A549 (cell line): ENCODE measurements at places on chromosomes 3 and 15.

GRCh38 chr3:50068134-50068533 is 20.6 kb upstream of the RBM5 start:
- no peak for DNase-seq

GRCh38 chr15:61266921-61267320 is 37.8 kb upstream of the RORA start:
- no peak for DNase-seq

GRCh38 chr3:56878074-56878473 is 76.3 kb upstream of the ARHGEF3 start:
- no peak for DNase-seq

GRCh38 chr15:79400650-79401049 is 31.5 kb upstream of the MINAR1 start:
- DNase-seq = no peak

GRCh38 chr3:90092994-90093393 is 985.6 kb downstream of the EPHA3 start:
- DNase-seq = no peak

DNA sequence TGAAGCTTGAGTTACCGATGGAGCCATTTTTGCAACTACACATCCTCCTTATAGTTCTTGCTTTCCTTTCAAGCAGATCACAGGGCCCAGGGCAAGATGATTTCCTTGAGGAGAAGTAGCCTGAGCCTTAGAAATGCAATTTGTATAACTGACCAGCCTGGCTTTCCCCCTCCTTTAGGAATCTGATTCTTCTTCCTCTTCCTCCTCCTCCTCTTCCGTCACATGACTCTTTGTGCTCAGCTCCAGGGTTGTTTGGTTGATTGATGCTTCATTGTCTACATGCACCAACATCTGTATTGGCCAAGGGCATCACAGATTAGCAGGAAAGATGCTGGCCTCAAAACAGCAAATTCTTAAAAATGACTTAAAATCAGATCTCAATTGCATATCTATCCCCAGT is 3.3 kb downstream of the SNAPC5 start:
- no peak for DNase-seq

- DNase-seq = peak; percentile 37
These were observed 52.7 kb upstream of the SPTSSB start for GRCh38 chr3:161423911-161424522.

- no peak for DNase-seq
These were observed 123.7 kb downstream of the RBPMS2 start for GRCh38 chr15:64651601-64652191.

DNA sequence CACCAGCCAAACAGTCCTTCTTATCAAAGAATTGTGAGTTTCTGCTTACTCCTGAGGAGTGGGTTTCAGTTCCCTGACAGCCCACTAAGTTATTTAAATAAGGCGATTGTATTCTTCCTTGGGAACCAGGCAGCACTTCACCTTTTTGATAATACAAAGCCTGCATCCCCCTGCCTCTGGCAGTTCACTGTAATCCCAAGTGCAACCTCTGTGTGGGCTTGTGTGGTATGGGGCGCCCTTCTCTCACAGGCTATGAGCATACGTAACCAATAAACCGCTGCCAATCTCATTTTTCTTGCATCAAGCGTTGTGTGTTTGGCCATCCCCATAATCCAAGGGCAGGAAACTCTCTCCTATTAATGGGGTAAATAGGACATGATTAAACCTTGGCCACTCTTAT is 1025.6 kb downstream of the NSUN3 start:
- DNase-seq = no peak

DNA sequence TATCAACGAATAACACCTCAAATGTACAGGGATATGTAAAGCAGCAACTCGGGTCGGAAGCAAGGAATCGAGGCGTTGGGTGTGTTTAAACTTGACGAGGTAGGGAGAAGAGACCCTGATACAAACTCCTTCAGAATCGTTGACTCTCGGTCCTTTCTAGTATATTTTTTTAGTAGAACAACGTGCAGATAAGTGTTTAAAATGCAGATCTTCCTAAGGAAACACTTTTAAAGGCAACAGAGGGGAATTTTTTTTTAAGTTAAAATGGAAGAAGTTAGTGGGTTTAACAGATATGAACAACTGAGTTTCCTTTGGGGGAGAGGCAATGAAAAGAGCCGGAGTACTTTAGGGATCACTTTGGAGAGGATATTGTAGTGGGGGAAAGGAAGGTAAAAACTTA is 1.1 kb upstream of the KPNA4 start:
- no peak for DNase-seq

DNA sequence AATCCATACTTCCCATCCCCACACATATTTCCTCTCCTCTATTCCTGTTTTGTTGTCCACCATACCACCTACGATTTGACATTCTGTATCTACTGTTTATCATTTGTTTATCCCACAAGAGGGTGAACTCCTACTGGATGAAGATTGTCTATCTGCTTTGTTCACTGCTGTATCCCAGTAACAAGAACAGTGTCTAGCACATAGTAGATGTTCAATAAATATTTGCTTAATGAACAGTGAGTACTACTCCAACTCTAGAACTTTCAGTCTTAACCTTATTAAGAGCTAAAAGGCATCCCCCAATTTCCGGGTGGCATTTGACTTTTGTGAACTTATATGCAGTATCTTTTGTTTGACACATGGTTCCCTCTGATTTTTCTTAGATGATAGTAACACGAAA is 1.3 kb downstream of the PYGO1 start:
- DNase-seq = no peak

DNA sequence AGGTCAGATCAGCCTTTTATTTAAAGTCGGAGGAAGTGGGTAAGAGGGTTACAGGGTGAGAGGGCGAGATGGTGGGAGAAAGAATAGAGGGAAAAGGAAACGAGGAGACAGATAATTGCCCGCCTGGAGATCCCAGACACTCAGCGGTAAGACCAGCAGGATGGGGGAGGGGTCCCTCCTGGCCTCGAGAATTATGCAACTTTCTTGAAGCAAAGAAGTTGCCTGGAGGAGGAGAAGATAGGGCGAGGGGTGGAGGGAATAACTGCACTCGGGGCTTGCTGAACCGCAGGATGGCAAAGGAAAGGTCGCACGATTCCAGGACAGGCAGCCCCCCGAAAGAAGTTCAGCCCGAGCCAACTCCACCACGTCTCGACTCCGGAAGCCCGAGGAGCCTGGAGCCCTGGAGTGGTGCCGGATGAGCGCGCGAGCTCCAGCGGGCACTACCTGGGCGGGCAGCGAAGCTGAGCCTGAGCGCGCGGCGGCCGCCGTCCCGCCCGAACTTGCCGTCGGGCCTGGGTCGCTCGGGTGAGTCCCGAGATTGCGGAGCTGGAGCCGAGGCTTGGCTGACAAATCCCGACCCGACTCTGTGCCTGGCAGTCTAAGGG is 402 bp downstream of the WWTR1 start:
- peak; percentile 42 for DNase-seq

- DNase-seq = no peak
These were observed 103.3 kb downstream of the SNRK start for GRCh38 chr3:43389388-43390254.

- peak; percentile 34 for DNase-seq
These were observed 18.4 kb upstream of the GABRA5 start for GRCh38 chr15:26848498-26848897.

GRCh38 chr3:26291840-26292239 is 330.7 kb upstream of the LRRC3B start:
- no peak for DNase-seq

DNA sequence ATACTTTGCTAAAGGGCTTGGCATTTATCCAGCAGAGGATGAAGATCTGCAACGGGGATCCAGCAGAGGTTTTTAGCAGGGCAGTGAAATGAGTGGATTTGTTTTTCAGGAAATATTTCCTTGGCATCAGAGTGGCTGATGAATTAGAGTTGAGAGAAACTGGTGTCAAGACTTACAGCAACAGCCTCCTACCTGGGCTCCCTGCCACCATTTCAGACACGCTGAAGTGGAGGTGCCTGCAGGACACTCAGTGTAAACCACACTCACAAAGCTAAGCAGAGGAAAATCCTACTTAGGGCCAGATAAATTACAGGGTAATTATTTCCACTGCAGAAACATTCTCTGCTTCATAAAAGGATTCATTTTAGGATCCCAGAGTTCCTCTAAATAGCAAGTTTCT is 519.7 kb downstream of the FGF12 start:
- no peak for DNase-seq

- DNase-seq = no peak
These were observed 435.5 kb upstream of the TGFBR2 start for GRCh38 chr3:30170681-30171438.

- DNase-seq = peak; percentile 18
These were observed 1.7 kb downstream of the P2RY13 start for GRCh38 chr3:151327571-151328198.

GRCh38 chr15:67132276-67132675 is 66.9 kb downstream of the SMAD3 start:
- DNase-seq = no peak

GRCh38 chr3:120495809-120496208 is 45.0 kb upstream of the FSTL1 start:
- DNase-seq = no peak

GRCh38 chr3:3015185-3016089 is 94.7 kb downstream of the IL5RA start:
- no peak for DNase-seq

- DNase-seq = no peak
These were observed 45.4 kb downstream of the DAZL start for GRCh38 chr3:16559653-16560365.

DNA sequence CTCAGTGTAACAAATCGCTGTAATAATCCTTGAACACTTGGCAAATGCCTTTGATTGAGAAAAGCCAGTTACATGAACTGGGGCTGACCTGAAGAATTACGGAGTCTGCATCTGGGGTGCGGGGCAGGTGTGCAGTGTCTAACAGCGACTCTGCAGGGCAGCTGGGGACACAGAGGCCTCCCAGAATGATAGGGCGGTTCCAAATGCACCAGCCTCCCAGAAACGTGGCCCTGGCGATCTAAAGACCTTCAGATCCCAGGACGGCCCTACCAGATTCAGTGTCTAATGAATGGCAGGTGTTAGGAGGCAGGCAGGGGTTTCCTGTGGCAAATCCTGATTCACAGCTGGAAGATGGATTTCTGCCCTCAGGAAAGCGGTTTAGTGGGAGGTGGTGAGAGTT is 100.5 kb upstream of the RGMA start:
- DNase-seq = no peak

DNA sequence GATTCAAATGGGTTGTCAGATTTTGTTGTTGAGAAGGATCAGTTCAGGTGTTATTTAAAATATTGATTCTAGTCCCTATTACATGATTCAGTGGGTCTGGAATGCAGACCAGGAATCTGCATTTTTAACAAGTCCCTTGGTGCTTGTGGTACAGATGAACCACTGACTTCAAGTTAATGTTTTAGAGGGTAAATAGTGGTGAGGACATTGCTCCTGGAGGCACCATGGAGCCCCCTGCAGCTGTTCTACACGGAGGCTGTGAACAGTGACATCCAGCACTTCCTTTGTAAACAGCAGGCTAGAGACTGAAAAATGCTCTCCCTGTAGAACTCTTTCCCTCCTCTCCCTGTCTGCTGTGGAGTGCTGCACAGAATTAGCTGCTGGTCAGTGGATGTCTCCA is 4.8 kb upstream of the FSIP1 start:
- DNase-seq = no peak

DNA sequence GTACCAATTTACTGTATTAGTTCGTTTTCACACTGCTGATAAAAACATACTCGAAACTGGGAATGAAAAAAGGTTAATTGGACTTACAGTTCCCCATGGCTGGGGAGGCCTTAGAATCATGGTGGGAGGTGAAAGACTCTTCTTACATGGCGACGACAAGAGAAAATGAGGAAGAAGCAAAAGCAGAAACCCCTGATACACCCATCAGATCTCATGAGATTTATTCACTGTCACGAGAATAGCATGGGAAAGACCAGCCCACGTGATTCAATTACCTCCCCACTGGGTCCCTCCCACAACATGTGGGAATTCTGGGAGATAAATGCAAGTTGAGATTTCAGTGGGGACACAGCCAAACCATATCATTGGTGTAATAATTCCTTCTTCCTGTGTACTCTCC is 69.6 kb downstream of the C3orf20 start:
- DNase-seq = no peak

GRCh38 chr3:194397757-194398312 is 1.2 kb downstream of the GP5 start:
- no peak for DNase-seq

DNA sequence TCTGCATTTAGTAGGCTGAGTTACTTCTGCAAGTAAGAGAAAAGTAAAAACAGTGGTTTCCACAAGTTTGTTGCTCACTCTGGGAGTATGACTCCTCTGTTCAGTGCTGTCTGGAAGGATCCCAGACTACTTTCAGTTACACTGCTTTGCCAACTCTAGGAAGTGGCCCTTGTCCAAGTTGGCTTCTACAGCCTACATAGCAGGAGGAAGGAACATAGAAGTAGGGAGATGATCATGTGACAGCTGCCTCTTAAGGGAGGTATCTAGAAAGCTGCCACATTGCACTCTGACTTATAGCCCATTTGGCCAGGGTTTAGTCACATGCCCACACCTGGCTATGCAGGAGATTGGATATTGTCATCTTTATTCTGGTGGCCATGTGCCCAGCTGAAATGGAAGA is 298.1 kb downstream of the NSUN3 start:
- DNase-seq = no peak

- no peak for DNase-seq
These were observed 16.3 kb upstream of the SNRK start for GRCh38 chr3:43270078-43270477.

DNA sequence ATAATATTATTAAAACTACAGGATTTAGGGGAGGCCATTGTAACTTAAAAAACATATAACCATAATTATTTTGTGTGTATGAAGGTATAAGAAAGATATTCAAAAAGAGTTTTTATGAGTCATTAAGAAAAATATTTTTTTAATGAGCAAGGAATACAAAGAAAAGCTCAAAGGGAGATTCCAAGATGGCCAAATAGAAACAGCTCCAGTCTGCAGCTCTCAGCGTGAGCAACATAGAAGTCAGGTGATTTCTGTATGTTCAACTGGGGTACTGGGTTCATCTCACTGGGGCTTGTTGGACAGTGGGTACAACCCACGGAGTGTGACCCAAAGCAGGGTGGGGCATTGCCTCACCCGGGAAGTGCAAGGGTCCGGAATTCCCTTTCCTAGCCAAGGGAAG is 336.1 kb downstream of the TBL1XR1 start:
- DNase-seq = no peak

GRCh38 chr3:49482766-49483165 is 12.7 kb downstream of the DAG1 start:
- DNase-seq = no peak

DNA sequence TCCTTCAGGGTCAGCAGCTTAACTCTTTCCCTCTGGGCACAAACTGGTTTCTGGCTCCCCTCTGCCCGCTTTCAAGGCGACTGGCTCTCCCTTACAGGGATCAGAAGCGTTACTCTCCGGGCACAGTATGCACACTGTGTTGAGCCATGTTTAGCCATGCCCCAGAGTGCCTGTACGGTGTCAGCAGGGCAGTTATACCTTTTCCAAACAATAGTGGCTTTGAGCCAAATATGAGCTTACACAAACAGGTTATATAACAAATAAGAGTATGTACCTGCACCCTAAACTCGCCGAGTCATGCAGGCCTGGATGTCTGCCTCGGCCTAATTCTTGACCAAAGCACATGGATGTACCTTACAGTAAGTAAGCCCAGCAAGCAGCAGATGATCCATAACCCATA is 175.6 kb upstream of the ANKRD28 start:
- DNase-seq = no peak
